ENCODE measurements at places on chromosomes 5 and 9. TPM values are rescaled to one million over a fixed set of nuclear protein-coding genes. Genes with fewer than 3 reads are reported as not detected.

DNA sequence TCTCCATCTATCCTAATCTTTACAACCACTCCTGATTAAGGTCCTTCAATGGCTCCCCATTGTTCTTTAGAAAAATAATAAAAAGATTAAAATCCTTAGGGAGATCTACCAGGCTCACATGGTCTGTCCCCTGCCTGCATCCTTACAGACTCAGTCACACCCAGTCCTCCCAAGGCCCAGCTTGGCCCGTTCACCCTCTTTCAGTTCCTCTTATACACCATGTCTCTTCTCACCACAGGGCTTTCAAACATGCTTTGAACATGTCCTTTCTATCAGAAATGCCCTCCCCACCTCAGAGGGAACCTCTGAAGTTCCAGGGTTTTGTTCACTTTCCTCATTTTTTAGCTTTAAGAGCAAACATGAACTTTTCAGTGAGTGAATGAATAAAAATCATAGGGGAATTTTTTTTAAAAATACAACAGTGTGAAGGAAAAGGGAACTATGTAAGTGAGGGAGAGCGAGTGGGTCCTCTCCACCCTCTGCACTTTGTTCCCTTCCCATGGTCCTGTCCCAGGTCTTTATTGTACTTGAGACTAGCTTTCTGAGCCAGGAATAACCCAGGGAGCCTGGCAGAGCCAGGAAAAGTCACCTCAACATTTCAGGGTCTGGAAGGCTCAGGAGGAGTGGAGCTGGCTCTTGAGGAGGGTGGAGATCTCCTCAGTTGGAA lies 55.3 kb downstream of the TRPC7 start:
- DNase-seq, result no peak

The LYRM7 gene
- 15.8 TPM for total RNA-seq

GRCh38 chr5:168263121-168263520 lies 28.3 kb upstream of the WWC1 start:
- DNase-seq, result no peak

- no peak for DNase-seq
Observed at GRCh38 chr5:87844449-87844848, 424.2 kb downstream of the TMEM161B start.

- DNase-seq, result no peak
Observed at GRCh38 chr9:95188459-95188858, 129.1 kb downstream of the FANCC start.

- DNase-seq, result no peak
Observed at GRCh38 chr9:124231095-124231737, 26.5 kb upstream of the NEK6 start.

DNA sequence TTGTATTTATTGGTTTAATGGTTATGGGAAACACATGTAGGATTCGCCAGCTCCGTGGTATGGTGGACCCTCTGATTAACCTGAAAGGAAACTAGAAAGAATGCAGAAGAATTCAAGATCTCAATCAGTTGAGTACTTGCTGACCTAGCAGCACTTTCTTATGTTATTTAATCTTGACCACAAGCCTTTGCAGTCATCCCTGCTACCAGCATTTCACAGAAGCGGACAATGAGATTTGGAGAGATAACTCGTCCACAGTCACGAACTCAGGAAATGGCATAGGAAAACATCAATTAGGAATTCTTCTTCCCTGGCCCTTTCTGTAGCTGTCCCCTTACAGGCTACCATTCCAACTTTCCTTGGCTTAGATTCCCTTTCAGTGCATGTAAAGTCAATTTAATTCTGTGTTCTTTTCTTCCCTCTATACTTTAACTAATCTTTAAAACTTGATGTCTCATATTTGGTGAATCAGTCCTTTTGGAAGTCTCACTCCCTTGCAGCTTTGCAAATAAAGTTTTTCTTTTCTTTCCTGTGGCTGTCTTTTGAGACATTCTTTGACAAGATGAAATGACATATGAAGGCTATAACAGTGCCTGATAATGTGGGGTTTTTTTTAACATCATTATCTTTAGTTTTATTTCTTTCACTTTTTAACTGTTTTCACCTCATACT lies 1.3 kb upstream of the SLC44A1 start:
- DNase-seq, result no peak

DNA sequence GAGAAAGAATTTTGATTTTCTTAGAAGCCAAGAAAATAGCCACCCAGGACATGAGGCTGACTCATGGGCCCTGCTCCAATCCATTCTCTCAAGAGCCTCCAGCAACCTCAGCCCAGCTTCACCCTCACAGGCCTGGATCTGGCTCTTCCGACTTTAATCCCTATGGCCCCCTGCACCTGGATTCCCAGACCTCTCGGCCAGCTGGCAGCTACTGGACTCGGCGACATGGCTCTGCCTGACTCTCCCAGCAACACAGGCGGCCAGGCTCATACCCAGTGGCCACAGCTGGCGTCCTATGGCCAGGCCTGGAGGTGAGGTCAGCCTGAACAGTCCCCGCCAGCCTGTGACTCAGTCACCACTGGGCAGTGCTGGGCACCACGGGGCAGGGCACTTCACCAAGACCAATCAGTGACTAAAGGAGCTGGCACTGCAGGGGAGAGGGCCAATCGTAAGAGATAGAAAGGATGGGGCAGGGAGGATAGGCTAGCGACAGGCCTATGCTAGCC lies 6.2 kb upstream of the PDLIM4 start:
- no peak for DNase-seq

- DNase-seq, result no peak
Observed at GRCh38 chr9:83477120-83477519, 61.1 kb downstream of the FRMD3 start.

DNA sequence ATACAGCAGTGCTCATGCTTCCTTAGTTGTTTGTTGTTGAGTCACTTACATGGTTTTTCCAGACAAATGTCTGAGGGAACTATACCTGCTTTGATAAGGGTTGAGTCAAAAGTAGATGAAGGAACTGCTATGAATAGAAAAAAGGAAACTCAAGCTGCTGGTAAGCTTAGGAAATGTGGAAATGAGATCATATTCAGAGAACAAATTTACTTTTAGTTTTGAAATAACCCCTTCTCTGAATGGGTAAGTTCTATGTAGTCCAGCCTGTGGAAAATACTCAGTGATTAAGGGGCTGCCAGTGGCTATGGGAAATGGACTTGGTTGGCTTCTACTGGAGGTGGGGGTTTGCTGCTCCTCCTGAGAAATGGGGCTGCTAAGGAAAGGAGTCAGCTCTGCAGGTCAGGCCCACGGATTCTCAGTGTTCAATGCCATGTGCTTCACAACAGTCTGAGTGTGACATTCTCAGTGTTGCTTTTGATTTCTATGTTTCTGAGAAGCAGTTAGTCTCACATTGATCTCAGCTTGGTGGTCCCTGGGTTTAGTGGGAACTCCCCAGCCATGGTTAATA lies 47.7 kb upstream of the GLRX start:
- peak; percentile 20 for DNase-seq

GRCh38 chr5:147734894-147735293 lies 47.6 kb downstream of the JAKMIP2 start:
- DNase-seq, result no peak

The SHLD3 gene
- total RNA-seq, result 6.5 TPM

DNA sequence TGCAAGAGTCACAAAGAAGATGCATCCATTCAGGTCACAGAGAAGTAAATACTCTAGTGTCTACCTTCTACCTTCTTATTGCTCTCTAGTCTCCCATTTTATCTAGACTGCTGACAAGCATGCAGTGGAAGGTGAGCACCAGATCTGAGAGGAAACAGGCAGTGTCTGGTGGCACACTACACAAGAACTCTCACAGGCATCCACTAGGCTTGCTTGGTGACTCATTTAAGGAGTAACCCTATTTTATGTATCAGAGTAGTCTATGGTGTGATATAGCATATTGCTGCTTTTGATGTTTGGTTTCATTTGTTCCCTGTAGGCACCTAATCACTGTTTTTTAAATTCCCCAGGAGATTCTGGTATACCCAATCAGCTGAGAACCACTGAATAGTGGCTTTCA lies 1.6 kb upstream of the THBS4 start:
- peak; percentile 20 for DNase-seq

DNA sequence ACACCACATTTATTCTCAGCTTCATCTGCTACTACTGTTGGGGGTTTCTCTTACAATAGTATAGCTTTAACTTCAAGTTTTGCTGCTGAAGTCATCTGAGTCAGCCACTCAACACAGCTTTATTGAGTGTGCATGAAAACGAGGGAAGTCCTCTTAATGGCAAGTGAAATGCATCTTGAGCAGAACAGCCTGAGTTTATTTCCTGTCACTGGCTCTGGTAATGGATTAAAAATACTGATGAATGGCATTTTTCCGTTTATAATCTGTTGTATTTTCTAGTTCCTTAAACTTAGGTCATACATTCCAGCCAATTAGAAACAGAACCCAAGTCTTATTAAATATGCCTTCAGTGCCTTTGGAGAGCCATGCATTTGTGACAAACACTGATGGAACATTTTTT lies 238.6 kb downstream of the SLF1 start:
- no peak for DNase-seq

GRCh38 chr5:89241186-89241585 lies 358.2 kb upstream of the MEF2C start:
- no peak for DNase-seq

- DNase-seq, result no peak
Observed at GRCh38 chr5:143400541-143401226, 2.8 kb downstream of the NR3C1 start.

DNA sequence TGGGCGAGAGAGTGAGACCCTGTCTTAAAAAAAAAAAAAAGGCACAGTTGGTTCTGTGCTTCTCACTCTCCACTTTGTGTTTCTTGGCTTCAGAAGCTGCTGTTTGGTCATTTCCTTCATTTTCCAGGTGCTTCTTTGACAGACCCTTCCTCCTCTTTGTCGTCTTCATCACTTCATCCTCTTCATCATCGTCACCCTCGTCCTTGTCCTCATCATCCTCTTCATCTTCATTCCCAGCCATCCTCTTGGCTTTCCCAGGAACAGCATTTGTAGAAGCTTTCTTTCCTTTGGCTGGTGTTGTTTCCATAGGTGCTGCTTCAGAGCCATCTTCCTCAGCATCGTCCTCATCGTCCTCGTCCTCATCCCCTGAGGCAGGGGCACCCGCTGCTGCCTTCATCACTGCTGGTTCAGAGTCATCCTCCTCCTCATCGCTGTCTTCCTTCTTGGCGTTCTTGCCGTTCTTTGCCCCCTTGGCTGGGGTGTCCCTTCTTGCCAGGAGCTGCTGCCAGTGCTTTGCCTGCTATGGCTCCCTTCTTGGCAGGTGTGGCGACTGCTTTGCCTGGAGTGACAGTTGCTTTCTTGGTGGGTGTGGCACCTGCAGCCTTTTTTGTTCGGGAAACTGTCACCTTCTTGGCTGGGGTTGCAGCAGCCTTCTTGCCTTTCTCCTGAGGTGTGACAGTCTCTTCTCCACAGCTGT lies 7.1 kb downstream of the RABL6 start:
- DNase-seq, result no peak

The WNT8A gene
- total RNA-seq, result not detected

The MYMK gene
- total RNA-seq, result not detected

- DNase-seq, result no peak
Observed at GRCh38 chr9:73174330-73174980, 22.8 kb downstream of the ANXA1 start.

DNA sequence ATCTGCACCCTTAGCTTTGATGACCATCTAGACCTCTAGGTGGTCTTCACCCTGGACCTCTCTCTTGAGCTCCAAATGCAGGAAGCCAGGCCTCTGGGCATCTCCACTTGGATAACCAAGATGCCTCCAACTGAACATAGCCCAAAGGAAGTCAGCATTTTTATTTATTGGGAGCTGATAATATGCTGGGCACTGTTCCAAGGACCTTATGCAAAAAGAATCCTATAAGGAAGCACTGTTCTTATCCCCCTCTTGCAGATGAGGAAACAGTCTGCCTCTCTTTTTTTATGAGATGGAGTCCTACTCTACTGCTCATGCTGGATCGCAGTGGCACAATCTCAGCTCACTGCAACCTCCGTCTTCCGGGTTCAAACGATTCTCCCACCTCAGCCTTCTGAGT lies 219.9 kb downstream of the CDK5RAP2 start:
- no peak for DNase-seq

The TRIO gene
- 11.4 TPM for total RNA-seq
